ACHN (cell line): ENCODE measurements at places on chromosomes 4 and X.
A peak's percentile ranks its signal among the peaks of the same experiment; 100 is the strongest.

DNA sequence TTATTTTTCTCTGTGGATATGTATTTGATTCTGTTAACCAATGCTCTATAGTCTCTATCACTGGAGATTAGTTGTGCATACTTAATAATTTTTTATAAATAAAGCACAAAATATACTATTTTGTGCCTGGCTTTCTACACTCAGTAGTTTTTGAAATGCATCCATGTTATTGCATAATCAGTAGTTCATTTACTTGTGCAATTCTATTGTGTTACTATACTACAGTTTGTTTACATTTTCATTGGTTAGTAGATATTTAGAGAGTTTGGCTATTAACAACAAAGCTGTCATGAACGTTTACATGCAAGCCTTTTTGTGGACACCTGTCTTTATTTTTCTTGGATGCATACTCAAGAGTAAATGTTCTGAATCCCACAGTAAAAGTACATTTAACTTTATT, 265.0 kb upstream of the FAT4 start:
- no peak for DNase-seq

GRCh38 chrX:137929951-137930350, 364.0 kb downstream of the ZIC3 start:
- no peak for DNase-seq

- no peak for DNase-seq
Observed at GRCh38 chr4:23422878-23423277, 467.0 kb downstream of the PPARGC1A start.

DNA sequence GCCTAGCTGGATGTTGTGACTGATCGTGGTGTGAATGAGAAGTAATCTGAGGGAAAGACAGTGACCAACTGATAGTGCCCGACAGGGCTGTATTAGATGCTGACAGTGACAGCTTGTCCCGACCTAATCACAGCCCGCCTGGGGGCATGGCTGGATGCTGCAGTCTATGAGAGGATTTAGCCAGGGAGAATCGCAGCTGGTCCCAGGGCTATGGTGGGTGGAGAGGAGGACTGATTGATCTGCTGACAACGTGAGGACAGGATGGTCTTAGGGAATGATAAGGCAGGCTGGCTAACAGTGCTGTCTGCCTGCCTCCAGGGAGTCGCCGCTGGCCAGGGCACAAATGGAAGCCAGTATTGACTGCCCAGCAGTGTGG, 621 bp upstream of the SUV39H1 start:
- no peak for DNase-seq

- no peak for DNase-seq
Observed at GRCh38 chrX:17104433-17104832, 158.0 kb downstream of the REPS2 start.

- DNase-seq = no peak
Observed at GRCh38 chr4:38696697-38697096, 32.7 kb downstream of the KLF3 start.

- DNase-seq = no peak
Observed at GRCh38 chr4:119489305-119489704, 139.3 kb downstream of the PDE5A start.

DNA sequence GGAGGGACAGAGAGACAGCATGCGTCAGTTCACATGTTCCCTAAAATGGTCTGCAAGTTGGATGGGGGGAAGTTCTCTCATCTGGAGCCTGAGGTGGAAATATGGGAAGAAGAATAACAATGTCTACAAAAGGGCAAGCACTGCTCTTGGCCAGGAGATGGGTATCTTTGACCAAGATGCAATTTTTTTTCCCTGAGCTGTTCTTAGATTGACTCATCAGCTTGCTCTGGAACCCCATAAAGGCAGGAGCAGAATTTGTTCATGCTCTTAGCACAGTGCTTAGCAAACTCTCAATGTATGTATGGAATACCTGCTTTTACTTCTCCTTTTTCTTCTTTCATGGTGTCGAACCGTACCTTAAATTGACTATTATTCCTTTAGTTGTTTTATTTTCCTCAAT, 90.5 kb upstream of the ZNF827 start:
- DNase-seq = no peak

DNA sequence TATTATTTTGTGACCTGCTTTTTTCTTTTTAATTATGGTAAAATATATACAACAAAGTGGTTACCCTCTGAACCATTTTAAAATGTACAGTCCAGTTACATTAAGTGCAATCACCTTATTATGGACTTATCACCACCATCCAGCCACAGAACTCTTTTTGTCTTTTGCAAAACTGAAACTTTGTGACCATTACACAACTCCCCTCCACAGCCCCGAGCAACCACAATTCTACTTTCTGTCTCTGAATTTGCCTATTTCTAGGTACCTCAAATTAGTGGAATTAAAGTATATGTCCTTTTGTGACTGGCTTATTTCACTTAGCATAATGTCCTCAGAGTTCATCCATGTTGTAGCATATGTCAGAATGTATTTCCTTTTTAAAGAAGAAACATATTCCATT, 39.3 kb upstream of the WWC2 start:
- no peak for DNase-seq

DNA sequence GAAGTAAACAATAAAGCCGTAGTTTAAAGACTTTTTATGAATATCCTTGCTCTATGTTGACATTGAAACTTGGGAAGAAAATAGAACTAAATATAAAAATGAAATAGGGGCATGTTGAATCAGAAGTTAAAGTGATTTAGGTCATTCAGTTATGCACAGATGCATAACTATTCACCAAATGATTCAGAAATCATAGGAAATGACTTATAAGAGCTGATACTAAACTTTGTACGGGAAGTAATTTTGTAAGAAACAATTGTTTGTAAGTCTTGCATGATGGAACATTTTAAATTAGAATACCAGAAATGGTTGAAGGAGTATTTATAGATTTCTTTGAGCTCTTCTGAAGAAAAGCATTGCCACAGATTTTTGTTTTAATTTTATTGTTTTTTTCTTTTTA, 246.5 kb downstream of the CPE start:
- no peak for DNase-seq

DNA sequence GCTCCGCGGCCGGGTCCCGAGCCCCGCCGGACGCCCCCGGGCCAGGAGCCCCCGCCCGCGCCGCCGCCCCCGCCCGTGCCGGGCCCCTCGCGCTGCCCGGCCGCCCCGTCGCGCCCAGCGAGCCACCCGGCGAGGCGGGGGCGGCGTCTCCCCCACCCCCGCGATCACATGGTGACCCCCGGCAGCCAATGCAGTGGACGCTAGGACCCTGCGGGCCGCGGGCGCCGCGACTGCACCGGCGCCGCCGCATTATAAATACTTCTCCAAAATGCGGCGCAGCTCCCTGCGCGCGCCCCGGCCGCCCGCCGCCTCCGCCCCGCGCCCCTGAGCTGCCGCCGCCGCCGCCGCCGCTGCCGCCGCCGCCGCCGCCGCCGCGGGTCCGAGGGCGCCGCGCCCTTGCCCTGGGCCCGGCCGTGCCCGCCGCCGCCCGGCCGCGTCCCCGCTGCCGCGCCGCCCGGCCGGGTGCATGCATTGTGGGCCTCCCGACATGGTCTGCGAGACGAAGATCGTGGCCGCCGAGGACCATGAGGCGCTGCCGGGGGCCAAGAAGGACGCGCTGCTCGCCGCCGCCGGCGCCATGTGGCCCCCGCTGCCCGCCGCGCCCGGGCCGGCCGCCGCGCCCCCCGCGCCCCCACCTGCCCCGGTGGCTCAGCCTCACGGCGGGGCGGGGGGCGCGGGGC, at the start of gene NAT8L:
Gene NAT8L, plus strand, starts transcription at position 282 of the 680 bp plus-strand sequence. Its CDS starts 185 bp downstream, at position 467.
- DNase-seq = peak; percentile 60

GRCh38 chrX:9693307-9694001, 72.2 kb downstream of the GPR143 start:
- DNase-seq = no peak

GRCh38 chr4:28167411-28167810, 1306.8 kb downstream of the STIM2 start:
- DNase-seq = no peak

- no peak for DNase-seq
Observed at GRCh38 chr4:130855533-130855932, 1759.6 kb downstream of the C4orf33 start.

DNA sequence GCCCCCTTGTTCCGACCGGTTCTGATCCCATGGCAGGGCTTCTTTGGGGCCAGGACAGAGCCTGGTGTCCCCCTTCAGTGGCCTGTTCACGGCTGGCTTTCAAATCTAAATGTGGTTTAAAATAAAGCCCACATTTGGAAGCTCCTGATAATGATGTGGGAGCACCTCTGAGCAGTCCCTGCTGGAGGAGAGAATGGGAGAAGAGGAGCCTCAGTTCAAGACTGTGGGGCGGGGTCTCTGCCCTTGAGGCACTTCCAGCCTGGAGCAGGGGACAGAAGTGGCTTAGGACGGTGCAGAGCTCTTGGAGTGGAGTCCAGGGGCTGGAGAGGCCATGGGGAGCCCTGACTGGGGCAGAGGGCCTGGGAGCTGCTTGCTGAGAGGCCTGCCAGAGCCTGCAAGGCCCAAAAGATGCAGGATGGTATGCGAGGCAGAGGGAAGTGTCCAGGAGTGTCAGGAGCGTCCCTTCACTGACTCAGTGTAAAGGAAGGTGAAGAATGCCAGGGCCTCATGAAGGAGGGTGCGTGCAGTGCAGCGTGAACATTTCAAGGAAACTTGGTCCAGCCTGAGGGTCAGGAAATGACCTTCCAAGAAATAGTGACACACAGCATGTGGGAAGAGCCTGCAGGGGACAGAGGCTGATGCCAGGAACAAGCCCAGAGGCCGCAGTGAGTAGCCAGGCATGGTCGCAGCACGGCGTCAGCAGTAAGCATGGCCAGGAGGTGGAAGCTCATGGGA, 21.1 kb upstream of the TADA2B start:
- DNase-seq = peak; percentile 95

DNA sequence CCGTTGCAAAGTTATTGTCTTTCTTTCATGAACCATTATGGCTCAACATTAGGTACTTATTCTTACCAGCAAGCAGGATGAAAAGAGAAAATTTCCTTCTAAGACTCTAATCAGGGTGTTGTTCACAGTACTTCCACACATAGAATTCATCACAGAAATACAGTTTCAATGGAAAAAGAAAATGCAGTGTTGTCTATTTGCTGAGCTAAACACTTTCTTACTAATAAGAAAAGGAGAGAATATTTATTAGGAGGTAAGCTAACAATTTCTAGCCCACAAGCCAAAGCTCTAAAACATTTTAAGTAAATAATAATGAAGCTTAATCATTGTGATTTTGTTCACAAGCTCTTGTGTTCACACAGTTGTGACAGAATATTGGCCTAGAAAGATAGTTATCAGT, 1772.8 kb upstream of the PCDH7 start:
- DNase-seq = no peak

- no peak for DNase-seq
Observed at GRCh38 chr4:40990899-40991265, 223.5 kb downstream of the APBB2 start.

DNA sequence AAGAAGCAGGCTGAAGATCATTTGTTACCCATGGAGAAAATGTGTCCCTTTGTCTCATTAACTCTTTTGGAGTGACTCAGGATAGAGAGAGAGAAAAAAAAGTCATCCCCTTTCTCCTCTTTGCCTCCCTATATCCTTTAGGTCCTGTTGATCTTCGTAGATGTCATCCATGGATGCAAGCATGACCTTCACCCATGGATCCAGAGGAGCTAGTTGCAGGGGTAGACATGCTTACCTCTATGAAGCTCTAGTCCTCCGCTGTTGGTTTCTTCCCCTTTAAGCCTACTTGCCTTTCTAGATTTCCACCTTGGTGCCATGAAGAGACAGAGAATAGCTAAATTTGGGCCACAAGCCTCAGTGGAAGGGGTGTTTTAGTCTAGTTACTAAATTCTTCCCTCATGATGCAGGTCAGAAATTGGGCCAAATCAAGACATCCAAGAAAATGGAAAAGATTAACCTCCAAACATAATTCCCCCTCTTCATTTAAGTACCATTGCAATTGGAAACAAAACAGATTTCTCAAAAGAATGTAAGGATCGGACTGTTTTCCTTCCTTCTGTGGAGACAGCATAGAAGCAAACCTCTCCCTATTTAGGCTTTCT, 178.4 kb downstream of the TECRL start:
- peak; percentile 21 for DNase-seq

DNA sequence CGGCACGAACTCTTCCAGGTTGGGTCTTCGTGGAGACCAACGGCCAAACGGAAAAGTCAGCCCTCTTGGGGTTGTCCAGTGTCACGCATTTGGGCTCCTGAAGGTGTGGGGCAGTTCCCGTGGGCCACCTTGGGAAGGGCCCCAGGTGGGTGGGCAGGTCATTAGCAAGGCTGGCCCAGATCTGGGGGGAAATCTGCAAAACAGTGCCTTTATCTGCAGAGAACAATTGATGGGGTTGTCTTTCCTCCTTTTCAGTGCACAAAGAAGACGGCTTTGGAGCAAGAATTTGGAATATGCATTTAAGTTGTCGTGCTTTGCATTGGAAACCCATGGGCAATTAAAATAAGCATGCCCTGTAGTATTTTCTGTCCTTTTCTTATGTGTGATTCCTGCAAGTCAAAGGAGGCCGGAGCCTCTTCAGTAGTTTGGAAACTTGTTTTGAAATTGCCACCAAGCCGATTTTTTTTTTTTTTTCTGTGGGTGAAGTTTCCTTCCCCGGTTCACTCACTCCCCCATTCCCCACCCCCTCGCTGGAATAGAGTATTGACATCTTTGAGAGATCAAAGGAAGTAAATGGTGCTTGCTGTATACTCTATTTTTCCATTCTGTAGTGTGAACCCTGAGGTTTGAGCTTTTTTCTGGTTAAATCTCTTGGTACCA, 9.8 kb downstream of the ZIC3 start:
- no peak for DNase-seq

DNA sequence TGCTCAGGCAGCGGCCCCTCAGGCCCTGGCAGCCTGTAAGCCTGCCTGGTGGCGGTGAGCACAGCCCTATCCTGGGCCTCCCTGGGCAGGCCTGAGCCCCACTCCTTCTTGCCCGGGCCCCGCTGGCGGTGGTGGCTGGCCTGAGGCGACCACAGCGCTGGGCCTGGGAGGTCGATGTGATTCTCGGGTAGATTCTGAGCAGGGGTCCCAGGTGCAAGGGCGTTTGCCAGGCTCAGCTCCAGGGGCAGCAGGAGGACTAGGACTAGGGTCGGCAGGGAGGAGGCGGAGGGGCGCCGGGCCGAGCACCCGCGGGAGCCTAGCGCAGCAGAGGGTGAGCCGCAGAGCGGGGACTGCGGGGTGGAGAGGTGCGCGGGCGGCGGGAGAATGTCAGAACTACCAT, 17.0 kb downstream of the FAM9A start:
- no peak for DNase-seq
